Small intestine (tissue), 16 donors: ENCODE measurements at places on chromosomes 12 and 14. TPM values are rescaled to one million over a fixed set of nuclear protein-coding genes. Genes with fewer than 3 reads are reported as not detected.

DNA sequence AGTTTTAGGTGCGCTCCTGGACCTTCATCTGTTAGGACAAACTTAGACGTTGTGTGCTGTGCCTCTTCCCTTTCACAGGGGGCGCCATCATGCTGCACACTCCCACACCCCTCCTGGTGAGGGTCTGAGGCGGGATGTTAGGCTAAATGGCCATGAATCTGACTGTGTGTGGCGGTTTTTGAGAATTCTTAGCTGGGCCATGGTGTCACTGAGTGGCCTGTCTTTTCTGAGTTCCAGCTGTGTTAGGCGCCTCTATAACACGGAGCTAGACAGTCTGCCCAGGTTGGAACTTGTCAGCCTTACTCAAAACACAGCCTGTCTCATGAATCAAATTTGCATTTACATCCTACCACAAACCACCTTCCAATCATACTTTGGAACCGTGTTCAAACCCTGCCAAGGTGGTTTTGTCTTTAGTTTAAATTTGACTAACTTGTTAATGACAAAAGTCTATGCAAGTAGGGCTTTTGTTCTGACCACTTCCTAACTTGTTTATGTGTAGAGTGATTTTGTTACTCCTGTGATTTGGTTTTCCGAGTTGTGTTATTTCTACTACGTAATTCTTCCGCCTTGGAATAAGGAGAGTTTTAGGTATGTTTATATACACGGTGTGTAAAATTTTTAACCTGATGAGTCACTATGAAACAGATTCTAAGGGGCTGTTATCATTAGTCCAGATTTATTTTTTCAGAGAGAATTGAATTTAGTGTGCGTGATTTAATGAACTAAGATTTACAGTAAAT, 19.6 kb downstream of the ACVR1B start:
- peak; percentile 52 for DNase-seq

Gene FGF23
- 0.04 TPM for polyA plus RNA-seq

DNA sequence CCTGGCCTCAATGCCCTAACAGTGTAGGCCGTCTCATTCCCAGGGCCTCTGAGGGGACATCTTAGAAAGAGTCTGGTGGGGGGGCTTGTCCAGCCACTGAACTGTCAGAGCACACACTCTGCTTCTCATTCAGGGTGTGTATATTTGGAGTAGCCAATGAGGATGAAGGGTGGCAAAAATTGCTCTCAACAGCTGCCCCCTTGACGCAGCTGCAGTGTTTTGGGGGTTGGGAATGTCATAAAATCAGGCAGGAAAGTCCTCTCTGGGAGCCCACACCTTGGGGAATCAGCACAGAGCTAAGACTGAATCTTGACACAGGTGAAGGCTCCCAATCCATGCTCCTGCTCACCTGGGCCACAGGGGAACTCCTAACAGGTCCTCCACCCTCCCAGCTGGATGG, 1.5 kb downstream of the RASAL1 start:
- DNase-seq = no peak

DNA sequence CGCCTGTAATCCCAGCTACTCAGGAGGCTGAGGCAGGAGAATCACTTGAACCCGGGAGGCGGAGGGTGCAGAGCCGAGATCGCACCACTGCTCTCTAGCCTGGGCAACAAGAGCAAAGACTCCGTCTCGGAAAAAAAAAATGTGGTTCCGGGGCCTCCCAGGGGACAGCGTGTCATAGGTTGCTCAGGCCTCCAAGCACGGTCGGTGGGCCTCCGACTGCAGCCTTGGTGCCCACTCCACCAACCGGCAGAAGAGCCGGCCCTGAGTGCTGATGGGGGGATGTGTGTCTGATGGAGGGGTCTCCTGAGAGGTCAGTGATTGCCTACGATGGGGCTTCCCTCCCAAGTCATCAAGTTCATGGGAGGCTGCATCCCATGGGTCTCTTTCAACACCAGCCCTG, 15.9 kb downstream of the ZFYVE21 start:
- DNase-seq = no peak

Gene SOAT2
- 141 TPM for polyA plus RNA-seq

GRCh38 chr12:46477541-46477940, 105.0 kb upstream of the SLC38A2 start:
- DNase-seq = no peak

Gene FBXL14
- polyA plus RNA-seq = 15.7 TPM

GRCh38 chr12:104852102-104852501, 106.0 kb downstream of the SLC41A2 start:
- no peak for DNase-seq

- no peak for DNase-seq
Observed at GRCh38 chr14:94675036-94675435, 62.8 kb downstream of the SERPINA3 start.

DNA sequence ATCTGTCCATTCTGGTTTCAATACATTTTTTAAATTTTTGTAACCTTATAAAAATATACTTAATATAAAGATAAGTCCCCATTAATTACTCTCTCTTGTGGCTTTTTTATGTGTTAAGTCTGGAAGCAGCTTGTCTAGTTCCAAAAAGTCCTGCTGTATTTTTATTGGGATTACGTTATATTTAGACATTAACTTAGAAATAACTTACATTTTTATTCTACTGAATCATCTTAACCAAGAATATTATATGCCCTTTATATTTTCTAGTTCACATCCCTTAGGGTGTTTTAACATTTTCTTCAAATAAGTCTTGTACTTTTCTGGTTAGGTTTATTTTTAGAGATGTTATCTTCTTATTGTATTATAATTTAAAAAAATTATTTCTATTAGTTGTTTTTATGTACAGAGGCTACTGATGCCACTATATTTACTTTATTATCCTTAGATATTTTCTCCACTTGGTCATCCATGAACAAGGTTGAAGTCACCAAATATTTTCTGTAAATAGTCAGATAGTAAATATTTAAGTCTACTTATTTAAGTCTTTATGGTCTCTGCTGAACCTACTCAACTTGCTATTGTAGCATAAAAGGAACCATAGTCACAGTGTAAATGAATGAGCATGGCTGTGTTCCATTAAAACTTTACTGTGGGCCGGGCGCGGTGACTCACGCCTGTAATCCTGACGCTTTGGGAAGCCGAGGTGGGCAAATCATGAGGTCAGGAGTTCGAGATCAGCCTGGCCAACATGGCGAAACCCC, 132.4 kb upstream of the NEDD1 start:
- no peak for DNase-seq

DNA sequence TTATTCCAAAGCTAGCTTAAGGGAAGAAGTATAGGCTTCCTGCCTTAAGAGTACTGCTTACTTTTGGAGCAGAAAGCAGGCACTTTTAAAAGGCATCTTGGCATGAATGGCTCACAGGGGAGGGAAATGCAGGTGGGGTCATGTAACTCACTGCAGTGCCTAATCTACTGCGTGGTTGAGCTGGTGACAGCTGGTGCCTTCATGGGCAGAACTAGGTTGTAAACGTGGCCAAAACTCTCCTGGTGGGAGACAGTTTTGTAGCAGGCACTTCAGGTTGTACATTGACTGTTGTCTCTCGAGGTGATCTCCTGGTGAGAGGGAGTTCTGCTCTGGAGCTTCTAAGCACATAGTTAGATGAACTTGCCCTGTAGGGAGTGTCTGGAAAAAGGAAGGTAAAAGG, 962.5 kb downstream of the DIO2 start:
- no peak for DNase-seq

DNA sequence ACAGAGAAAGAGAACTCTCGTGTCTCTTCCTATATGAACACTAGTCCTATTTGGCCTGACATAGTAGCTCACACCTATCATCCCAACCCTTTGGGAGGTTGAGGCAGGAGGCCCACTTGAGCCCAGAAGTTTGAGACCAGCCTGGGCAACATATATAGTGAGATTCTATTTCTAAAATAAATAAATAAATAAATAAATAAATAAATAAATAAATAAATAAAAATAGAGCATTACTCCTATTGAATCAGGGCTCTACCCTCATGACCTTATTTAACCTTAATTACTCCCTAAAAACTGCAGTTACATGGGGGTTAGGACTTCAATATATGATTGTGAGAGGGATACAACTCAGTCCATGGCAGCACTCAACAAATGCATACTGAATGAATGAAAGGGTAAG, 61.2 kb upstream of the GSC start:
- DNase-seq = no peak

DNA sequence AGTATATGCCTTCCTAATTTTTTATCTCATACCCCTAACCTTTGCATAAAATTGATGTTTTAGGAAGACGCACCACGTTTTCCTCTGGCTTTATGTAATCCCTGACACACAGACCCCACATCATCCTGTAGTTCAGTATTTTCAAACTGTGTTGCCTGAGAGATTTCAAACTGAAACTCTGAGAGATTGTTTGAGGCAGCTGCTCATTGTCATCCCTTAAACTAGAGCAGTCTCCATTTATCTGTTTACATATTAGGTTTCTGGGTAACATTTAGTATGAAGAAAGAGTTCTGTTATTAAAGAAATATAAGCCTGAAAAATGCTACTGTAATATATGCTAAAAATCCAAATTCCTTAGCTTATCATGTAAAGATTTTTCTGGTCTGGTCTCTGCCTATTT, 24.3 kb downstream of the MNAT1 start:
- DNase-seq = no peak

- no peak for DNase-seq
Observed at GRCh38 chr12:56574210-56574609, 52.6 kb downstream of the RBMS2 start.

DNA sequence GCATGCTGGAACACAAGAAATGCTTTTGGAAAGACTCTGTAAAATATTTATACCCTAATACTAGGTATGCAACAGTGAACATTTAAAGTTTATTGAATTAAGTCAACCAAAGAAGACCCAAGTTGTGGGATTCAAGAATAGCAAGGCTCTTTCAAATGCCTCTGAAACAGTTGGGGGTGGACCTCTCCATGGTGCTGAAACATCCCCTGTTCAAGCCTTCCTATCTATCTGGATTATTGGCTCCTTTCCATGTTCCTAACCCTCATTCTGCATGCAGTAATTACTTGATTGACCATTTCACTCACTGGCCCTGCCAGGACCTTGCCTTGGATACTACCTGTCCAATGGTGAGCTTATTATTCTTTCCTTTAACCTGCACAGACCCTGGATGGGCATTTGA, 349.7 kb downstream of the NRXN3 start:
- DNase-seq = peak; percentile 25

- no peak for DNase-seq
Observed at GRCh38 chr12:102533483-102534215, 53.3 kb upstream of the IGF1 start.

Gene SLC6A15
- 0.34 TPM for polyA plus RNA-seq

Gene C12orf42
- polyA plus RNA-seq = not detected

- no peak for DNase-seq
Observed at GRCh38 chr12:76698966-76699365, 64.9 kb upstream of the ZDHHC17 start.

- DNase-seq = peak; percentile 63
Observed at GRCh38 chr12:6735448-6736191, 11.8 kb downstream of the COPS7A start.

GRCh38 chr12:124369055-124369826, 74.3 kb downstream of the RFLNA start:
- DNase-seq = peak; percentile 74

Gene ERP29
- 213 TPM for polyA plus RNA-seq

Gene SYT1
- 11.3 TPM for polyA plus RNA-seq

GRCh38 chr12:124715121-124715990, 147.9 kb upstream of the NCOR2 start:
- DNase-seq = peak; percentile 52

DNA sequence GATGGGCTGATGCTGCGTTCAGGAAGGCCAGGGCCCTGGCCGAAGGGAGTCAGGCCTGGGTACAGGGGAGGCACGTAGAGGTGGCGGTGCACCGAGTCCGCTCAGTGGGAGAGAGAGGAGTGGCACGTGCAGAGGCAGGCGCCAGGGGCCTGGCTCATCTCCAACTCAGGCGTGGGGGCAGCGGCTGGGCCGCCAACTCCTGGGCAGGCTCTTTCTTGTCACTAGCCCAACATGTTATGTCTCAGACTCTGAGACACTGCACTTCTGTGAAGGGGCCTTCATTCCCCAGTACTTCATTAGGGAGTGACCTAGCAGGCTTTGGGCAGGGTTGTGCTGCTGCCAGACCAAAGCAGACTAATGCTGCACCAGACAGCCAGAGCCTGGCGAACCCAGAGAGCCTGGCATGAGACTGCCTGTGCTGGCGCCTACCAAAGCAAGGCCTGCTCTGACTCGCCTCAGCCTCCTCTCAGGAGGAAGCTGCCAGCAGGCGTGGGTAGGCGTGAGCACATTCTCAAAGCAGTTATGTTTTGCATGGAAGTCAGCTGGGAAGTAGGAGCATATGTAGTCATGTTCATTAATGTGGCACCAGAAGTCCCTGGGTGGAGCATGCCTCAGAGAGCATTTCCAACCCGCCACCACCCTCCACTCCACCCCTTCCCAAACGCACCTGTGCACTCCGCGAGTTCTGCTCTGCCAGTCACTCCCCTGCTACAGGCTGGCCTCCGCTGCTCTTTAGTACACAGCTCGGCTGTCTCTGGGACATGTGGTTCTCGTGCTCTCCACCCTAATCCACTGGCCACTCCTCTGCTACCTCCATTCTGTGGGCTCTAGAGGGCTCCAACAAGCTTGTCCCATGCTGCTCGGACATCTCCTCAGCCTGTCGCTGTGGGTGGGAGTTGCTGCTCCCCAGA, 9.7 kb downstream of the CKB start:
- DNase-seq = peak; percentile 51

- DNase-seq = no peak
Observed at GRCh38 chr12:124556896-124557501, 10.4 kb downstream of the NCOR2 start.

DNA sequence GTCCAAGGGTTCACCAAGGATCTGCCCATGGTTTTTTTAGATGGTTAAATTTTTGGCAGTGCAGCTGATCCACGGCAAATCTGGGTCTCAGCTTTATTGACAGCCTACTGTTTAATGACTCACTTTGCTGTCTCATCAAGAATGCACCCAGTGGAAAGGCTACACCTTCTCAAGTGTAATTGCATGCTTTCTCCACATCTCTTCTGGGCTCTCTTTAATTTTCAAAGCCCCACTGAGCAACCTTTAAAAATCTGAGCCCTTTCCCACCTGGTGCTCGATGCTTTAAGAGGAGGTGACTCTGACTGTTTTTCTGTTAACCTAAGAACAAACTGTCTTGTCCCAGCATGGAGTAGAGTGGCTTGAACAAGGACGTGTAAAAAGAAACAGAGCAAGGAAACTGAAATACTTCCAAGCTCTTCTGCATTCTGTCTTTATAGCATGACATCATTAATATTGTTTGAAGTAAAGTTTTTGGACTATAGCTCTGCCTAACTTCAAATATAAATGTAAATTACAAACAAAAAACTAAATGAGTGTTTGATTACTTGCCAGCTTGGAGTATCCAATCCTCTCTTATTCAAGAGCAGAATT, 214.2 kb upstream of the KRR1 start:
- no peak for DNase-seq
